ENCODE measurements at places on chromosomes 4 and X. TPM values are rescaled to one million over a fixed set of nuclear protein-coding genes. Genes with fewer than 3 reads are reported as not detected.

GRCh38 chr4:13218326-13218958 is 265.7 kb downstream of the RAB28 start:
- no peak for DNase-seq

The OGT gene
- total RNA-seq: 42.5 TPM

The ANKRD50 gene
- 7.2 TPM for total RNA-seq

The CDKL2 gene
- 3.6 TPM for total RNA-seq

DNA sequence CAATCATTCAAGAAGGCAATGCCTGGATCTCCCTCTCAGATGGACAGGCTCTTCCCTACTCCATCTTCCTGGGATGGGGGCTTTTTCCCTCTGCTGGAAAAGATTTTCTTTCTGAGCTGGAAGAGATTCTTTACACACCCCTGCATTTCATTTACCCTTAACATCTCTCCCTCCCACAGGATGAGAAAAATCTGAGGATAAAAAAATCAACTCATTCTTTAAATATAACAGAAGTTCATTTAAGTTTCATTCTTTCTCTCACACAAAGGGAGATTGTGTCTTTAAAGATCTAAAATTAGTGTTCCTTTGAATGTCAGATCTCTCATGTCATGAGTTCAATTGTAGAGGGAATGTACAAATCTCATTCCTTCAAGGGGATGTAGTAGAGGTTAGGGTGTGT is 109.0 kb downstream of the ZNF518B start:
- no peak for DNase-seq

Measured in epithelial cell of proximal tubule (primary cell).